ENCODE measurements at places on chromosomes 2 and 18.

GRCh38 chr2:206311026-206311425 is 36.6 kb downstream of the ZDBF2 start:
- DNase-seq, result no peak

DNA sequence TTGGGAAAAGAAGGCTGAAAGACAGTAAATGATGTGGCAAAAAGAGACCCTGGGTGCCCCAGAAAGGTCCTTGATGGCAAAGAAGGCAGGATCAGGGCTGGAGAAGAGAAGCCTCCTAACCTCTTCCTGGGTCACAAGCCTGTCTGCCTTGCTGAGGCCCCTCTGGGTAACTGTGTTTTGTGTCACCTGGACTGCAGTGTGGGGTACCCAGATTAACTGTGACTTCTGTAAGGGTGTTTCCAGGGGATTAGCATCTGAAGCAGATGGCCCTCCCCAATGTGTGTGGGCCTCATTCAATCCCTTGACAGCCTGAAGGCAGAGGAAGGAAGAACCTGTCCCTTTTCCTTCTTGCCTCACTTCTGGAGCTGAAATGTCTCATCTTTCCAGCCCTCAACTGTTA is 35.6 kb upstream of the APCDD1 start:
- DNase-seq, result no peak

DNA sequence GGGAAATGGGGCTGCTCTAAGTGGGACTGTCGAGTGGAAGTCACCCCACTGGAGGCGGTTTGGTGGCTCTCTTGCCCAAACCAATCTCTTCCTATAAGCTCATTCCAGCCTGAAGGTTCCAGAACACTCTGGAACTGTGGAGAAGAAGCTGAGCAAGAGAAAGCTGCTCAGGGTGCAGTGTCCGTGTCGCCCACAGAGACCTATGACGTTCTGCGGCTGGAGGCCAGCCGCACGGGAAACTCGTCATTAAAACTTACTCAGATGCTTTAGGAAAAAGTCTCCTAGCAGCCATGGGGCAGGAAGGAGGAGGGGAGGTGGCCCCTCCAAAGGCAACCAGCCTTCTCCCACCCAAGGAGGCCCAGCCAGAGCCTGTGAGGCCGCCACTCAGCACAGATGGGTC is 41.7 kb downstream of the ADCY3 start:
- DNase-seq, result no peak

GRCh38 chr2:182014284-182014683 is 28.6 kb downstream of the PPP1R1C start:
- DNase-seq, result no peak

GRCh38 chr2:137229834-137230233 is 464.5 kb downstream of the THSD7B start:
- DNase-seq, result no peak
